Left hindlimb (tissue), 1 donor: ENCODE measurements at places on chromosomes 5 and 9.

DNA sequence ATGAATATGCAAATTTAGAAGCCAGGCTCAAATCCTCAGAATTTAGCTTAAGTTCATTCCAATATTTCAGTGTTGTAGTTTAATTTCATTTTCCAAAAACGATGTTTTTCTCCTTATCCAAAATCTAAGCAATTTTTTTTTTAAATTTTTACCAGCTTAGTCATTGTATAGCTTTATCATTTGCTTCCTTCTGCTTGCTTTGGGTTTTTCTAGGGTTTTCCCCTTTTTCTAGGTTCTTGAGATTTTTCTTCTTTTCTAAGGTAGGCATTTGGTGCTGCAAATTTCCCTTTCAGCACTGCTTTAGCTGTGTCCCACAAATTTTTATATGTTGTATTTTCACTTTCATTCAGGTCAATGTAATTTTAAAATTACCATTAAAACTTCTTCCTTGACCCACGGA, 34.4 kb upstream of the CCDC112 start:
- DNase-seq: no peak

DNA sequence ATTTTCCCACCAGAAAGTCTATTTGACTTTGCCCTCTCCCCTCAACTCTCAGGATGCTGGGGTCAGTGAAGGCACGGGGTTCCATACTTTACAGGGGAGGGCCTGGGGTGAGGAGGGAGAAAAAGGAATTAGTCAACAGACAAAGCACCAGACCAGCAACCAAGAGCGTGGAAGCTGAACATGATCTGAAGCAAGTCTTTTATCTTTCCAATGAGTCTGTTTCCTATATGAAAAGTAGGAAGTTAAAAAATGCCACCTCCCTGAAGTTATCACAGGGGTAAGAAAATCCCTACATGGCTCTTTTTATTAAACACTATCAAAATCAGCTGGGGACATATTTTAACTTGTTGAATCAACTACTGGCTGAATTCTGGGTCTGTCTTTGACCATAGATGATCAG, 337.0 kb downstream of the TRPM3 start:
- no peak for DNase-seq

DNA sequence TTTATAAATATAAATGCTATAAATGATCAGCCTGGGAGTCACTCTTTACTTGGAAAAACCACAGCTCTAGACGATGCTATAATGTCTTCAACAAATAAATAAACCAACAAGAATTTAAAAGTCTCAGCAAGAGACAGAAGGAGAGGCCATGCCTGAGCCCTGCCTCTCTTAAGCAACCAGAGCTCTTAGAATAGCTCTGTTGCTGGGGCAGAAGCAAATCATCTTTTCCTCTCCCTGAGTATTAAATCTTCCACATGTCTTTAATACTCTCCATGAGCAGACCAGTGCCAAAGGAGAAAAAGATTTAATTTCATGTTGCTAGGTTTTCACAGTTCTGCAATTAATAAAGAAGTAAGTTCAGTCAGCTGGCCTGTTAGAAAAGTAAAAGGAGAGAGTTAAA, 408.0 kb upstream of the SLC30A5 start:
- DNase-seq: no peak

GRCh38 chr5:72179028-72179815, 71.9 kb downstream of the MAP1B start:
- peak; percentile 73 for DNase-seq

DNA sequence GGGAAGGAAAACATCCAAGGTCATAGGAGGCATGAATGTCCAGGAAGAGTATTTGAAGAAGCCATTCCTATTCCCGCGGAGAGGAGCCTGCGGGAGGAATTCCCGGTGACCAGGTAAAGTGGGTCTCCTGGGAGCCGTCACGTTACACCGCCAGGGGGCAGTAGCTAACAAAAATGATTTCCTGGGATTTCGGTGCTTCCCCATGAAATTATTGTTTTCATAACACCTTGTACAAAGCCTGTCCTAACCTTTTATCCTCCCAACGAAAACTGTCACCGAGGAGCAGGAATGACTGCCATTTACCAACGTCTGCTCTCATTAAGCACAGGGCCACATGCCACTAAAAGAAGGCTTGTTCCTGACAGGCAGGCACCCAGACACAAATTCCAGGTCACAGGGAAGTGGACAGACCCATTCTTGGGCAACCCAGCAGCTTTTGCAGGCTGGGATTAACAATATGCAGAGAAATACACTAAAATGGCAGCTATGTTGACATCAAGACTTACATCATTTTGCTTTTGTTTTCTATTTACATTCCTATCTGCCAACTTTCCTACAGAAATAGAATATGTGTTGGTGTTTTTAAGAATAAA, 41.2 kb upstream of the CTSL start:
- DNase-seq: no peak

DNA sequence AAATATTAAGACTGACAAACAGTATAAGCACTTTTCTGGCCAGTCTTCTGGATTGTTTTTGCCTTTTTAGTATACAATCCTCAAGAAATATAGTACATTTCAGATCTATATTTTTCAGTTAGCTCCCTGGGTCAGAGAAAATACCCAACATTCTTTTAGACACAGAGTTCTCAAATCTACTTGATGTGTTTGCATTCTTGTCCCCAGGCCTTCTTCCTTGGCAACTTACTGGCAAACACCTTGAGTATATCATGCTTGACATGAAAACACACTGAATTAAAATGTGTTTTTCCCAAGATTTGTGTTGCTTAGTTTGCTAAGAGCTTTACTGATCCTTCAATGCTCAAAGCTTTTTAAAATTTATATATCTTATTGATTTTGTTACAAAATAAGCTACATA, 1413.1 kb upstream of the CDH9 start:
- DNase-seq: no peak

DNA sequence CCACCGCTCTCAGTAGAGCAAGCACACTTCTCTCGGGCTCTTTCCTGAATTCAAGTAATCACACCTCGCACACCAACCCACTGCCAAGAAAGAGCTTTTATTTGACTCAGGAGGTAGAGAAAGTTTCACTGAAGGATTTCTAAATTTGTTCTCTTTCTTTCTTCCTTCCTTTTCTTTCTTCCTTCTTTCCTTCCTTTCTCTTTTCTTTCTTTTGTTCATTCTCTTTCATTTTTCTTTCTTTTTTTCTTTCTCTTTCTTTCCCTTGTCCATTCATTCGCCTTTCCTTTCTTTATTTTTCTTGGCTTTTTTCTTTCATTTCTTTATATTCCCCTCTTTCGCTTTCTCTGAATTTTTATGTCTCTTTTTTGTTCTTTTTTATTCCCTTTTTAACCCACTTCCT, 300.1 kb downstream of the ENC1 start:
- no peak for DNase-seq

- no peak for DNase-seq
Measured at GRCh38 chr5:103522586-103522985, 40.0 kb downstream of the NUDT12 start.

GRCh38 chr9:79969393-79970145, 397.8 kb downstream of the TLE4 start:
- no peak for DNase-seq

- DNase-seq: no peak
Measured at GRCh38 chr5:81183811-81184748, 49.0 kb upstream of the CKMT2 start.

- DNase-seq: no peak
Measured at GRCh38 chr5:37842048-37842447, 2.2 kb upstream of the GDNF start.

DNA sequence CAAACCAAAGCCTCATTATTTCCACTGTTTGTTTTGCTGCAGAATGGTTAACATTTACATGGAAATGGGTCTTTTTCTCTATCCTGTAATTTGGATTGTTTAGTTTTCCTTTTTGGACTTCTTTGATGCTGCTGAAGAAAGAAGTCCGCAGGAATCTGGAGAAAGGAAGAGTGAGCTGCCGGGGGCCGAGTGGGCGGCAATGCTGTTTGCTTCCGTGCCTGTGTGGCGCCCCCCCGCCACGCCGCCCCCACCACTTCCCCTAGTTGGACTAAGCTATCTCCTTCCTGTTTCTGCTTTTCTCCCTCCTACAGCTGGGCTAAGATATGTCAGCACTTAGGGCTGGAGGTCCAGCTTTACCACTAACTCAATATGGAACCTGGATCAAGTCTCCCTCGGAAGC, 39.7 kb downstream of the ACTL7B start:
- DNase-seq: peak; percentile 49

- DNase-seq: no peak
Measured at GRCh38 chr9:69198521-69199220, 24.6 kb downstream of the TJP2 start.

- no peak for DNase-seq
Measured at GRCh38 chr5:57532513-57533497, 50.2 kb upstream of the ACTBL2 start.

GRCh38 chr5:103041071-103041676, 78.8 kb downstream of the GIN1 start:
- DNase-seq: no peak

- DNase-seq: no peak
Measured at GRCh38 chr5:122463221-122463620, 151.2 kb downstream of the SNCAIP start.

DNA sequence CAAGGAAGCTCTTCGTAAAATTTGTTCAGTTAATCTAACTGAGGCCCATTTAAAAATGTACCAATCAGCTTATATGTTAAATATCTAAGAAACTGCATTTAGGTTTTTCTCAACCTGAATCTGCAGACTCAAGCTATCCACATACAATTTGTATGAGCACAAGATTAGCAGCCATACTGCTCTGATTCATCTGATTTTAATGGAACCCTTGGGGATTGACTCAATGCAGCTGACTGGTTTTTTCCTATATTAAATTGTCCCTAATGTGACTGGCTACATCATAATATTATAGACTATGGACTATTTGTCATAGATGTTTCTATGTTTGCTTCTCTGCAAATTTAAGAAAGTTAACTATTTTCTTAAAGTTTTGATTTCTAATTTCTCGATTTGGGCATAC, 451.0 kb upstream of the TUSC1 start:
- no peak for DNase-seq

- no peak for DNase-seq
Measured at GRCh38 chr5:144697847-144698262, 527.2 kb downstream of the KCTD16 start.

DNA sequence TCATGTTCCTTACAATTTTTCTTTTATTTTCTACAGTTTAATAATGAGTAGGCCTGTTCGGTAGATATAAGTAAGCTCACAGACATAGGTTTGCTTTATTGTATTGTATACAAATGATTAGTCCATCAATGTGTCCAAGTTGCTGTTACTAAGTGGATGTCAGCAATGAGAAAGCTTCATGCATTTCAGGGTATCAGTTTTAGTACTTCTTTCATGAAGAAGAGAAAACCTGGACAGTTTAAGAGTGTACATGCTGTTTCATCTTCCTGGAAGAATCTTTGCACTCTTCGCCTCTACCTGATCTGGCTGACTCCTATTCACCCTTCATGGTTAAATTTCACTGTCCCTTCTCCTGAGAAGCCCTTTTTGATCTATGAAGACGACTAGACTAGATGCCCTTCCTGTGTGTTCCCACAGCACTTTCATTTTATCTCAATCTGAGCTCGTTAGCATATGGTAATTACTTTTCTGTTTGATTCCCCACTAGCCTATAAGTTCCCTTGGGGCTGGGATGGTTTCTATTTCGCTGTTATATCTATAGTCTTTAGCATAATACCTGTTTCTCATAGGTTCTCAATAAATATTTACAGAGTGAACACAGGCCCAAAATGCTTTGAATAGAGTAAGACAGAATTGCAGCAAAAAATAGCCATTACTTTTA, 70.7 kb downstream of the CETN3 start:
- DNase-seq: no peak

- DNase-seq: no peak
Measured at GRCh38 chr5:9445826-9446388, 100.0 kb downstream of the SEMA5A start.

DNA sequence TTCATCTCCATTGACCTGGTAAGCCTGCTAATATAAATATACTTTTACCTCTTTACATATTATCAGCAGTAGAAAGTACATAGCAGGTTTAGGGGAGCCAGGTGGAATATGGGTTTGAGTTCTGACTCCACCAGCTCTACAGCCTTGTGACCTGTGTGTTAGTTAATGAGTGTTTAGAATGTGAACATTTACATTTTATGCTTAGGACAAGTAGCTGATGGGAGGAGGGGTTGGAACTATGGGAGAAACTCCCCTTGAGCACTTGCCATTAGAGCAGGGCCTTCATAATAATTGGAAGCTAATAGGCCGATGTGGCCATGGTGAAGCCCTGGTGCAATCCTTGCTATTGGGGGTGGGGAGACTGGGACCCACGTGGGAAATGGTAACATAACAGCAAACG, 148.3 kb upstream of the NTRK2 start:
- DNase-seq: no peak

DNA sequence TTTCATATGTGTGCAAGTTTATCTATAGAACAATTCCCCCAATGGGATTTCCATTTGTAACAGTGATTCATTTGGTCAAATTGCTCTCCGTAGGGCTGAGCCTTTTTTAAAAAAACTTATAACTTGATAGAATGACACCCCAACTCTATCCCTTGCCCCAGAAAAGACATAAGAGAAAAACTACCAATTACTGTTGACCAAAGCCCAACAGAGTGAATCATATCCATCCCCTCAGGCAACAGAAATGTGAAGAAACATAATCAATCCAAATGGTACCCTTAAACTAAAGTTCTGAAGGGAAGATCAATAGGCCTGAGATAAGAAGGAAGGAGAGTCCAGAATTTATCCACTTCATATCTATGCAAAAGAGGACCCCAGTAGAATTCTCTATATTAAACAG, 17.8 kb downstream of the TICAM2 start:
- no peak for DNase-seq

DNA sequence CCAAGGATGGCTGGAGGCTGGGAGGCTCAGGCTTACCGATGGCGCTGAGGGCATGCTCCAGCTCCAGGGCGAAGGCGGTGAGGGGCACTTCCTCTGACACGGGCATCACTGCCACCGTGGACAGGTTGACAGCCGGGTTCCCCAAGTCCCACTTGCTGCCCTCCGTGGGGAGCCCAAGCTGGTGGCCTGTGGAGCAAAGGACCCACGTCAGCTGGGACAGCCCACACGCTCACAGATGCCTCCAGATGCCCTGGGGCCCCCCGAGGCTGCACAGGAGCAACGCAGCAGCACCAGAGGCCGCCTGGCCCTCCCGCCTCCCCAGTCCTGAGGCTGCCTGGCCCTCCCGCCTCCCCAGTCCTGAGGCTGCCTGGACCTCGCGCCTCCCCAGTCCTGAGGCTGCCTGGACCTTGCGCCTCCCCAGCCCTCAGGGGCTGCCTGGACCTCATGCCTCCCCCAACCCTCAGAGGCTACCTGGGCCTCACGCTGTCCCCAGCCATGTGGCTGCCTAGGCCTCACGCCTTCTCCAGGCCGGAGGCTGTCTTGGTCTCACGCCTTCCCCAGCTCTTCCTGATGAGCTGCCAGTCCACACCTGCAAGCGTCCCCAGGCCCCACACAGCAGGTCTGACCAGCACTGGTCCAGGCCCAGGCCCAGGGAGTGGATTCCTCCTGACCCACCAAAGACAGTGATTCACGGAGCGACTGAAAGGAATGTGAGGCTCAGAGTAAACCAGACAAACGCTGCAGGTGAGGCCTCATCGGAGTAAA, 25.6 kb upstream of the NSMF start:
- DNase-seq: no peak

GRCh38 chr5:59234236-59234635, 651.4 kb downstream of the RAB3C start:
- no peak for DNase-seq
